ENCODE measurements at places on chromosomes 5 and 9.

GRCh38 chr5:1763960-1764605 is 35.6 kb downstream of the MRPL36 start:
- no peak for DNase-seq

- DNase-seq = no peak
Measured at GRCh38 chr5:126464959-126465358, 41.8 kb downstream of the GRAMD2B start.

DNA sequence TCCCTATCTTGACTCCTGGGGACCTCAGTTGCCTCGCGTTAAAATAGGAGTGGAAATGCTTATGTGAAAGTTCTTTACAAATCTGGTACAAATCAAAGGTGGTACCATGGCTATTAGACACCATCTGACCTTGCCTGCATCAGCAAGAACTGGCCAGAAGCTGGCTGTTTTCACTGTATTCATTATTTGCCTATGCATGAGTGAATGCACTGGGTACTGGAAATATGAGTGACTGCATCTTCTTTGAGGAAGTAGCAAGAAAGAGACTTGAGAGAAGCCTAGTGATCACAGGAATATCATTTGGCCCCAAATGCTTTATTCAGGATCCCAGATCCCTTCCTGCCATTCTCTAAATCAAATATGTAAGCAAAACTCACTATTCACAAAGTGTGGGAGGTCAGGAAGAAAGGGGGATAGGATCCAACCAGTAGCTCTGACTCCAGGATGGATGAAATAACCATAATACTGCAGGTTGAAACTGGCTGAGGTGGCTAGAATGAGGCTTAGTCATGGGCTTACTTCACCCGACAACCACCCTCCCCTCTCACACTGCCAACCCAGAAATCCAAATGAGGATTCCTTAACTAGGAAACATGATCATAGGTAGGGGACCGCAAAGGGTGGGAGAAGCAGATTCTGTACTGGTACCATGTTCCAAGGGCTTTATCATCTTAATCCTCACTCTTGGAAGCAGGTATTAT is 56.7 kb downstream of the FAM114A2 start:
- DNase-seq = no peak

- DNase-seq = peak; percentile 79
Measured at GRCh38 chr9:70020991-70021571, 22.6 kb upstream of the MAMDC2 start.

DNA sequence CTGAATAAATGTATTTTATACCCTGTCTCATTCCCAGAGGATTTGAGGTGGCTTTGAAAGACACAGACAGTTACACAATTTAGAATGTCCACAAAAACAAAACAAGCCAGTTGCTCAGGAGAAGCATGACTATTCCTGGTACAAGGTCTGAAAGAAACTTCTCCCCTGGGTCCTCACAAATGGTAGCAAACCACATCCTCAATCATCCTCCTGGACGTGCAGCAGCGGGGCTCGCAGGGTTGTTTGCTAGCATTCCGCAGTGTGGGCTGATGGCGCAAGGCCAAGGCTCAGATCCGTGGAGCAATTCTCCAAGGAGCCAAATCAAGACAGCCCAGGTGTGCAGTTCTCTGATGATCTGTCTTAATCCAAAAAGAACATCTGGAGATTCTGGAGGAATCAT is 210.3 kb downstream of the ACTL7B start:
- DNase-seq = no peak

GRCh38 chr5:120600639-120601038 is 136.5 kb downstream of the PRR16 start:
- no peak for DNase-seq

DNA sequence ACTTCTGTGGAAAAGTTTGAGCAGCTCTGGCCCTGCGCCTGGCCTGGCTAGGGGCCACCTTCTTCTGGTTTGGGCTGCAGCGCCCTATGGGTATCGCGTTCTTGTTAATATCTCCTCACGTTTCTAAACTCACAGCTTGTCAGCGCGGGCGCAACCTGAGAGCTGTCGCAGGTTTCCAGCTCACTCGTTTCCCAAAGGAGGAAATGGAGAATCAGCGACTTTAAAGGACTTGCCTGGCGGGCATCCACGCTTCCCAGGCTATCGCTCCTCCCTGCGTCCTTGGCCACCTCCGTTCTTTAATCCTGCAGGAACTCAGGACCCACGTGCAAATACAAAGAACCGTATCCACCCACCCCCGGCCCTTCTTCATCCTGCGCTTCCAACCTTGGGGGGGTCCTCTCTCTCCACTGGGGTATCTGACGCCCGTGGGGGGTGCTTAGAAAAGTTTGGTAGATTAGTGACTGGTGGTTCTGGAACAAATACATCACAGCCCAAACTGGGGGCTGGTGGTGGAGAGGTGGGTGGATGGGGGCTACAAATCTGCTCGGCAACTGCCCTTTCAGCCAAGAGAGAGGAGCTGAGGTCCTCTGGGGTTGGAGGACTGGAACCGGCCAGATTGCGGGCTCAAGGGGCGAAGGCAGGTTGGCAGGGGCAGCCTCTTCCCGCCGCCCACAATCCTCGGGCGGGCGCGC is 578 bp upstream of the PSAT1 start:
- no peak for DNase-seq

- no peak for DNase-seq
Measured at GRCh38 chr5:176733406-176734262, 76.7 kb upstream of the UNC5A start.

DNA sequence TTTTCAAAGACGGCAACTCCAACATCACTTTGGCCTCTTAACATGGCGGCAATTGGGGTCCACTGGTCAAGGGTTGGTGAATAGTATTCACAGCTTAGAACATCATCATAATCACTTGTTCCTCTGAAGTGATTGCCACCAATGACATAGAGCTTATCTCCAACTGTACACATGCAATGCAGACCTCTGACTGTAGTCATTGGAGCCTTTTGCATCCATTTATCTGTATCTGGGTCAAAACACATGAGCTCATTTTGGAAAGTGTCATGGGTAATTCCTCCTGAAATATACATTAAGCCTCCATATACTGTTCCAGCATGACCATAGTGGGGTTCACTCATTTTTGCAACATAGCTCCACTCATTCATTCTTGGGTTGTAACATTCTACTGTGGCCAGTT is 2.0 kb downstream of the KLHL9 start:
- DNase-seq = no peak

GRCh38 chr5:167840527-167841130 is 450.8 kb upstream of the WWC1 start:
- no peak for DNase-seq

DNA sequence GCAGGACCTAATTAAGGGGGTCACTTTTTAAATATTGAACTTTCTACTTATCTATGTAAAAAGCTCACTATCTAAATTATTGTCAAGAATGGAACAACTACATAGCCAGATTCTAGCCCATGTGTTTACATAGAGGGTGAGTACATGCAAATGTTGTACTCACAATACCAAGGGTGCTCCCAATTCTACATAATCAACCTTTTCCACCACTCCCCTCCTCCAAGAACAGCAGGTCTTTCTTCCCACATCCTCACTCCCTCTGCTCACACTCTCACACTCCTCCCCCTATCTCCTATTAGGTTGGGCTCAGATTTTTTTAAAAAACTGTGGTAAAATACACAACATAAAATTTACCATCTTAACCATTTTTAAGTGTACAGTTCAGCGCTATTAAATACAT is 325.4 kb downstream of the ARL15 start:
- no peak for DNase-seq

DNA sequence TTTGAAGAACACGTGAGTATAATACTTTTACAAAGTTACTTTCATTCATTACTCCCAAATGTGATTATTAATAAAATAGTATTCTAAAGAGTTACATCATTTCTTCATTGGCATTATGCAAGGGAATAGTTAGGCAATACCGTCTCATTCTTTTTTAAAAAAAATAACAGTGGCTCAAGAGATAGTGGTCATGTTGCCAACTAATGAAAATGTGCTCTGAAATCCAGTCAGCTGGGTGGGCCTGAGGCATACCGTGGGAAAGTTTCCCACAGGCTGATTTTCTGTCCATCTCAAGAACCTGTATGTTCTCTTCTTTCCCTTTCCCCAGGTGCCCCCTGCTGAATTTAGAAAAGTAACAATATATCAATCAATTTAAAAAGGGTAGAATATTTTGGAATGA is 40.8 kb upstream of the ROPN1L start:
- DNase-seq = no peak

GRCh38 chr5:2005101-2006041 is 122.6 kb upstream of the IRX4 start:
- no peak for DNase-seq

DNA sequence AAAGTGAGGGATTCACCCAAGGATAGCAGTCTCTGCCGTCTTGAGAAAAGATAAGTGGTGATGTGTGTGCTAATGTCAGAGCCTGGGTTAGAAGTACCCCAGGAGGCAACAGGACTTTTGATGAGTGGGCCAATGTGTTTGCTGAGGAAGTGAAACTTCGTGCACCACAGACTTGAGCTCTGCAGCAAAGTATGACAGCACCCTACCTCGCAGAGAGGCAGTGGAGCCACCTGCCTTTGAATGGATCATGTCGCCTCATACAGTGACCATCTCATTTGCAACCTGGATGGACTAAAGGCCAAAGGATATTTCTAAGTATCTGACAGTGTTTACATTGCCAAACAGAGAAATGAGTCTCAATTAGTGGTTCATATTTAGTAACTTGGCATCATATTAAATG is 593.9 kb upstream of the GRAMD2B start:
- no peak for DNase-seq

DNA sequence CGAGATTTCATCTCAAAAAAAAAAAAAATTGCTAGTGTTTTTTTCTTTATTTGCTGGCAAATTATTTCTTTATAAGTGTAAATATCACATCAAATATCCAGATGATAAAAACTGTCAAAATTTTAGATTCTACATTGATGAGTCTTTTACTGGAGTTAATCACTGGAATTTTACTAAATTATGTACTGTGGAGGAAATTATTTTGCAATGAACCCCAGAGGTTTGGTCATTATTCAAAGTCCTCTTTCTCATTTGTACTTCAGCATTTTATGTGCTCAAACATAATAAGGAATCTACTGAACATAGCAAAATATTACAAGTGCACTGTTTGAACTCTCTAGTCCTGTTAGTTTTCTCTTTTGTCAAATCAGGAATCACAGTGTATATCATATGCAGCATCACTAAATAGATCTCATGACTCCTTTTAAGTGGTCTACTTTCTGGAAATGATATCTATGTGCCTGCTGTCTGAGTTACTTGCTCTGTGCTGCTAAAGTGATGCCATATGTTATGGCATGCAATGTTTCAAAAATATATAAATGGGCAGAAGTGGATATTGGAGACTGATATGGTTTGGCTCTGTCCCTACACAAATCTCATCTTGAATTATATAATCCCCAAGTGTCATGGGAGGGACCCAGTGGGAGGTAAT is 18.0 kb downstream of the OTULINL start:
- no peak for DNase-seq

- DNase-seq = no peak
Measured at GRCh38 chr5:138849439-138849838, 25.7 kb downstream of the LRRTM2 start.

GRCh38 chr5:154519359-154519758 is 41.3 kb upstream of the HAND1 start:
- no peak for DNase-seq

DNA sequence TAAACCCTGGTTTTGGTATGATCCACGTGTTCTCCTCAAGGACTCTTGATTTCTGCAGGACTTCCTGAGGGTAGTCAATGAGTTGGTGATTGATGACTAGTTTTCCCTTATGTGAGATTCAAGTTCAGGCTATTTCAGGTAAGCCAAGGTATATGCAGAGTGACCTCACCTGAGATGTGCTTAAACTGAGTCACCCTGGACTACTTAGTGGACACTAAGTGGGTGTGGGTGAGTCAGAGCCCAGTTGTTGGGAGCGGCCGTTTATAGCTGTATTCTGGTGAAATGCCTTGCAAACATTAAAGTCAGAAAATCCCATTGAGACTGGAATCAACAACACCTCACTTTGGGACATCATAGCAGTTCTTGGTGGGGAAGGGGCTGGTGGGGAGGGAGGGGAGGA is 62.9 kb downstream of the SLC28A3 start:
- no peak for DNase-seq

- DNase-seq = no peak
Measured at GRCh38 chr5:143229426-143229895, 174.0 kb downstream of the NR3C1 start.

GRCh38 chr5:61635271-61635670 is 303.2 kb downstream of the ZSWIM6 start:
- DNase-seq = no peak

GRCh38 chr5:2797160-2797559 is 45.7 kb upstream of the IRX2 start:
- no peak for DNase-seq

DNA sequence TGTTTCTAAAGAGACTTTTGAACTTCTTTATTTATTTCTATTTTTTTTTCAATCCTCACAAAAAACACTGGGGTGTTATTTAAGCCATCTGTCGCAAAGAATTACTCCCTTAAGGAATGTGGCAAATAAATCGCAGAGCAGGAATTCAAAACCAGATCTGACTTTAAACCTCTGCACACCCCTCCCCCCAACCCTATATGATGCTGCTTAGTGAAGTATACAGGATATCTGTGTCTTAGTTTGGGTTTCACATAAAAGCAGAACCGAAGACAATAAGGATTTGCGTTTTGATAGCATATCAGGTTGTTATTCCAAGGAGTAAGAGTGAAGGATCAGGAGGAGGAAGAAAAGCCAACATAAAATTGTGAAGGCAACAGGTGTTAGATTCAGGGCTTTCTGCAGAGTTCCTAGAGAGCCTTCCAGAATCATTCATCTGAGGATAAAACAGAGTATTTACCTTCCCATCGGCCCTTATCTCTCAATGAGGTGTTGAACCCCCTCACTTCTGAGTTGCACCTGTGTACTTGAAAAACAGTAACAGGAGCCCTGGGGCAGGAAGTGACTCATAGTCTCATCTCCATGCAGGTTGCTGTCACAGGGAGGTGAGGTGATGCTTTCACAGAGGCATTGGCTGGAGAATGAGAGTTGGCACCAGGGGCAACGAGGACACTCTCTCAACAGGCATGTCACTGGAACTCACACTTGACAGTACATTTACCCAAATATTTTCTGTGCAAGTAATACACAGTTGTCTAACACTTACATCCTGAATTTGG is 33.5 kb upstream of the DMRT3 start:
- DNase-seq = no peak

DNA sequence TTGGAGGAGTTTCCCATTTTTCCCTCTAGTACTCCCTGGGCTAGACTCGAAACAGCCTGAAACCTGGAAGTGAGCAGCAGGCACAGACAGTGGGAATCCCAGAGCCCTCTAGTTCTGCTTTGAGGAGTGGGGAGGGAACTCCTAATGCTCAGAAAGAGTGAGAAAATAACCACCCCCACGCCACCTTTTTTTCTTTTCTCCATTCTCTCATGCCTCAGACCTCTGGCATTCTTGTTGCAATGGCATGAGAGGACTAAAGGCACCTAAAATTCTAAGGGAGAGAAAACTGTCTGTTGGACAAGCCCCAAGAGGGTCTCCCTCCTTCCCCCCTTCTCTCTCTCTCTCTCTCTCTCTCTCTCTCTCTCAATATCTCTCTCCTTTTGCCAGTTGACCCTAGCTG is 15.1 kb upstream of the IRF1 start:
- DNase-seq = no peak

- no peak for DNase-seq
Measured at GRCh38 chr5:126332326-126332725, 90.9 kb upstream of the GRAMD2B start.

GRCh38 chr5:54480296-54480695 is 24.8 kb downstream of the HSPB3 start:
- no peak for DNase-seq
